ENCODE measurements at places on chromosomes 13 and 19.

DNA sequence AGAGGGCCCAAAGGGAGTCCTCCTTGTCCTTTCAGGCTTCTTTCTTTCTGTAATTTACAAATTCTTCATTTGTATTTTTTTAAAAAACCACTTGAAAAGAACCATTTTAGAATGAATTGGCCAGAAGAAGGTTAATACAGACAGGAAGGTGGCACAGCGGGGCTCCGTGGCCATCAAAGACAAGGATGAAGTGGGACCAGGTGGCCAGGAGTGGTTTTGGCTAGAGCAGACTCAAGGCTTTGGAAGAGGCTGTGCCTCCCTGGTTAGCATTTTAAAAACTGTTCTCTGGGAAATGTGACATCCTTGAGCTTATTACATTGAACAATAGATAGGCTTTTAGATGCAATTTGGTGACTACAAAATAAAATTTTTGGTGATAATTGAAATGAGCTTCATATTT lies 48.4 kb downstream of the ATP8A2 start:
- no peak for DNase-seq

- DNase-seq: no peak
Measured at GRCh38 chr13:42174344-42175162, 97.4 kb upstream of the AKAP11 start.

- no peak for DNase-seq
Measured at GRCh38 chr19:39158646-39159260, 33.2 kb downstream of the PAK4 start.

GRCh38 chr19:32456406-32456805 lies 50.8 kb downstream of the DPY19L3 start:
- DNase-seq: no peak

DNA sequence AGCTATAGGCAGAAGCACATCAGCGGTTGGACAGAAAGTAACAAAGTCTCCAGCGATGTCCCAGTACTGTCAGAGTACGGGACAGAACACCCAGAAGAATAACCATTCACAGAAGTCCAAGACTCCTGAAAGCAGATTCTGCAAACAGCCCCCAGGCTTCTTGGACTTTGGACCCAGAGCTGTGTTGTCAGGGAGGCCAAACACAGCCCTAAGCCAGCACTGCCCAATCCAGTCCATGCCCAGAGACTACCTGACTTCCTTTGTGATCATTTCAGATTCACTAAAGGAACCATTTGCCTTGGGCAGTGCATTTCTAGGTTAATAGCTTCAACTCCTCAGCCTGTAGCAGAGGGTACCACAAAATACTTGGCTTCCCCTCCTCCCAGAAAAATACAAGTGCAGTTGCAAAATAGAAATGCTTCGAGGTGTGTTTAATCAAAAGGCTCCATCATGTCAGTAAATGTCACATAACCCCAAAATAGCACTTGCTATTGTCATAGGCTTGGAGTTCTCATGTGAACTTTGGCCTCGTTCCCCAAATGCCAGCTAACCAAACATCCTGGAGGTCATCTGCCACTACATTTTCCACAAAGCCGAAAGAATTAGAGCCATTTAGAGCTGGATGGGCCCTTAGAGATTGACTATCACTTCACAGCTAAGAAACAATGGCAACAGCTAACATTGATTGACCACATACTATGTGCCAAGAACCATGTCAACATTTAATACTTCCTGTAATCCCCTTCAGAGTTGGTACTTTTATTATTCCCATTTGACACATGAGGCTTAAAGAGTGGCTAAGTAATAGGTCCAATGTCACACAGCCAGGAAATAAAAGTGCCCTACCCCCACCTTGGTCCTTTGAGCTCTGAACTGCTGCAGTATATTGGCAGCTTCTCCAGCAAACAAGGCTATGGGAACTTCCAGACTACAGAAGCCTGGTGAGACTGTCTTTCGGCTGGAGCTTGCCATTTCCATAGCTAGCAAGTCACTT lies 329.9 kb downstream of the FOXO1 start:
- peak; percentile 26 for DNase-seq

- peak; percentile 62 for DNase-seq
Measured at GRCh38 chr19:45952686-45953505, 20.8 kb downstream of the NOVA2 start.

GRCh38 chr13:99086267-99087097 lies 108.6 kb upstream of the DOCK9 start:
- DNase-seq: peak; percentile 58

GRCh38 chr13:105492216-105492615 lies 1043.2 kb downstream of the EFNB2 start:
- DNase-seq: no peak

GRCh38 chr13:78317030-78317429 lies 286.3 kb downstream of the POU4F1 start:
- no peak for DNase-seq

DNA sequence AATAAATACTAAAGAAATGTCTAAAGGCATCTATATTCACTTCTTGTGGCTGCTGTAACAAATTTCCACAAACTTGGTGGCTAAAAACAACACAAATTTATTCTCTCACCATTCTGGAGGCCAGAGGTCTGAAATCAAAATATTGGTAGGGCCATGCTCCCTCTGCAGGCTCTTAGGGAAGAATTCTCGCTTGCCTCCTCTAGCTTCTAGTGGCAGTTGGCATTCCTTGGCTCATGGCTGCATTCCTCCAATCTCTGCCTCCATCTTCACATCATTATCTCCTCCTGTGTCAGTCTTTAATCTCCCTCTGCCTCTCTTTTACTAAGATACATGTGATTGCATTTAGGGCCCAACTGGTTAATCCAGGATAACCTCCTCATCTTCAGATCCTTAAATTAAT lies 54.1 kb upstream of the RFXAP start:
- no peak for DNase-seq

GRCh38 chr13:30926781-30927180 lies 5.7 kb upstream of the TEX26 start:
- DNase-seq: no peak

DNA sequence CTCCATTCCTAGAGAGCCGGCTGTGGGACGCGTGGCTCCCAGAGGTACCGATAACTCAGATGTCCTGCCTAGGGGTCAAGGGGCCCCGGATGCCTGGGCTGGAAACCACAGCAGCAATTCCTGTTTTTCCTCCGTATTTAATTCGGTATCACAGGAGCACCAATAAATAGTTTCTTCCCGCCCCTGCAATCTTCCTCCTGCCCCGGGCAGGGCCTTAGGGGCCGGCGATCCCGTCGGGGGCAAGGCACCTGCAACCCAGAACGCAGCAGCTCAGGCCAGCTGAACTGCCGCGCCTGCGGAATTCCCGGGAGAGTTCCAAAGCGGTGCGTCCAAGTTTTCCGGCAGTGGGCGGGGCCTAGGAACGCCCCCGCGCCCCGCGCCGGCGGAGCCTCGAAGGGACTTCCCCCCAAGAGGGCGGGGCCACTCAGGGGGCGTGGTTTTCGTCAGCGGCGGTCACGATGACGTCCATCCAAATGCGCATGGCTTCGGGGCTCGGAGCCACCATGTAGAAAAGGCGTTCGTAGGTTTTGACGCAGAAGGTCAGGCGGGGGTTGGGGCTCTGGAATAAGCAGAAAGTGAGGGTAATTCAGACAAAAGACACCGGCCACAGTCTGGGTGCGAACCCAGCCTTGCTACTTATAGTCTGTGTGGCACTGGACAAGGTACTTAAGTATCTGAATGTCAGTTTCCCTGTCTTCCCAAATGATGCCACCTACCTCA lies 9.7 kb upstream of the LYPD3 start:
- DNase-seq: peak; percentile 86

- DNase-seq: no peak
Measured at GRCh38 chr13:98429977-98430736, 146.8 kb downstream of the STK24 start.

- peak; percentile 53 for DNase-seq
Measured at GRCh38 chr13:76884186-76884906, 1.9 kb downstream of the KCTD12 start.

DNA sequence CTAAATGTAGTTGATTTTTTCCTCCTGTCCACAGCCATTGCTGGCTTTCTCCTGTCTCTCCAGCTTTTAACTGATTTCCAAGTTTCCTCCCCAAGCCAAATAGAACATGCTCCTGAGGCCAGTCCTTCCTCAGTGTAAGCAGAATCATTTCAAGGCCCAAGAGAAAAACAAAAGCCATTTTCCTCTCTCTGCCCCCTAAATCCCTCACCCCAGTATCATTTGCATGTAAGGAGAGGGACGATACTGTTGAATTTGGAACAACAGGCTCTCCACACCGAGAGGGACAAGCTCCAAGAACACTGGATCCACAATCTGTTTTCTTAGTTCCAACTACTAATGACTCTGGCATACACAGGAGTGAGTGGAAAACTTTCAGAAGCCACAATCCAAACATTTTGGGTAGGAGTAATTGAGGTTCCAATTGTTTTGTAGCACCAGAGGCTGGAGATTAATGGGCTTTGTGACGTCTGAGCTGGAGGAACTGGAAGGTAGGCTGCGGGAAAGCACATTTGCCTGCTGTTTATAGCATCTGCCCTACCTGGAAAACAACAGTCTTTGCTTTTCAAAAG lies 156.8 kb downstream of the FLT1 start:
- DNase-seq: no peak

- no peak for DNase-seq
Measured at GRCh38 chr13:44237276-44237767, 136.3 kb upstream of the SERP2 start.

GRCh38 chr13:25910991-25911419 lies 140.8 kb downstream of the SHISA2 start:
- no peak for DNase-seq

- no peak for DNase-seq
Measured at GRCh38 chr13:60143775-60144174, 20.0 kb downstream of the DIAPH3 start.
